ENCODE measurements at places on chromosomes 7 and 10. TPM values are rescaled to one million over a fixed set of nuclear protein-coding genes. Genes with fewer than 3 reads are reported as not detected.

Gene RPEL1
- total RNA-seq = not detected

DNA sequence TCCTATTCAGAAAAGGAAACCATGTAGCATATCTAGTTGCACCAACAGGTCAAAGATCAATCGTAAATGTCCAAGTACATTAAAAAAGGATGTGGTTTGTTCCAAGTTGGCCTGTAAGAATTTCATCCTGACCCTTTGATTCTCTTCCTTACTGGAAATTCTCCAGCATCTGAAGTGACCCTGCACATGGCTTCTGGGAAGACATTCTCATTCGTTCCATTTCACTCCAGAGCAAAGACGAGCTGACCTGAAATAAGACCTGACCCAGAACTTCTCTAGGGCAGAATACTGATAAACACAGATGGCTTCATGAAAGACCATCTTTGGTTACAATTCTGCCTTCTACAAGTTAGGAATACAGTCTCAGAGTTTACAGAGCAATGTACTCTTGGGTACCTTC, 39.8 kb downstream of the ASB4 start:
- no peak for DNase-seq

Gene RBP3
- total RNA-seq = not detected

Gene TLX1
- total RNA-seq = not detected

DNA sequence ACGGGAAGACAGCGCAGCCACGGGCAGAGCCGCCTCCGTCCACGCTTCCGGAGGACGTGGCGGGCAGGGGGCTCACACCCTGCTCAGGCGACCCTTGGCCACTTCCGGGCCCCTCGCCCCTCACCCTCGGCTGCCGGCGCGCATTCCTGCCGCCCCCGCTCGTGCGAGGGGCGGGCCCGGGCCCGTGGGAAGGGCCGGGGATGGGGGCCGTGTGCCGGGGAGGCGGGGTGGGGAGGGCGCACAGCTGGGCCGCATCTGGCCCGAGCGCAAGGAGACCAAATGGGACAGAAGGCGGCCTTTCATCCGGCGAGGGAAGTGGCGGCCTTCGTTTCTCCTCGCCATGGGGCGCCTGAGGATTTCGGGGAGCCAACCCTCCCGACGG, 846 bp upstream of the LFNG start:
- no peak for DNase-seq

DNA sequence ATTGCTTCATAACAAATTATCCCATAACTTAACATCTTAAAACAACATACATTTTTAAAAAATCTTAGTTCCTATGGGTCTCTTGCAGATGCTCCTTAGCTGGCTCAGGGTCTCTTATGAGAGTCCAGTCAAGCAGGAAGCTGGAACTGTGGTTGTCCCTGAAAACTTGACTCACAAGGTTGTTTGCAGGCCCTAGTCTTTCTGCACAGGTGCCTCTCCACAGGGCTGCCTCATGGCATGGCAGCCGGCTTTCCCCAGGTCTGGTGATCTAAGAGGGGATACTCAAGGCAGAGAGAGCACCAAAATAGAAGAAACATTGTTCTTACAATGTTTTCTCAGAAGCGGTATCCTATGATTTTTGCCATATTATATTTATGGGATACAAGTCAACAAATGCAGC, 127.1 kb downstream of the CDK14 start:
- DNase-seq = no peak

Gene ASAH2B
- 2.3 TPM for total RNA-seq

DNA sequence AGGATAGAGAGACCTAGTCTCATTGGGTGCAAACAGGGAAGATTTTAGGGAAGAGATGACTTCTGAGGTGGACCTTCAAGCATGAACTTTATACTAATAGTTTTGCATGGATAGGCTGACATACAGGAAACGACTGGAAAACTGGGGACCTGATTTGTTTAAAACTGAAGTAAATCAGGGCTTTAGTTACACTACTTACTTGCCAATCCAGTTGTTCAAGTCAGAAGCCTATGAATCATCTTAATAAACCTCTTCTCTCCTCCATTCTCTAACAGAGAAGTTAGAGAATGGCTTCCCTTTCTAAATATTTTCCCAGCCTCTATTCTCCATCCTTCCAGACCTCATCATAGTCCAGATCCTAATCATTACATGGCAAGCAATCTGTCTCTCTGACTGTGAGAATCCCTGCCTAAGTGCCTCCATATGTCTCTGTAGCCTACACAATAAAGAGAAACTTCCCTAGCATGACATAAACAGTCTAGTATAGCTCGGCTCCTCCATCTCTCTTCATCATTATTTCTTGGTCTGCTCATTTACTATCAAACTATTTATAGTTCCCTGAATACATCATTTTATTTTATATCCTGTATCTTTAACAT, 55.8 kb downstream of the PRKG1 start:
- DNase-seq = no peak

DNA sequence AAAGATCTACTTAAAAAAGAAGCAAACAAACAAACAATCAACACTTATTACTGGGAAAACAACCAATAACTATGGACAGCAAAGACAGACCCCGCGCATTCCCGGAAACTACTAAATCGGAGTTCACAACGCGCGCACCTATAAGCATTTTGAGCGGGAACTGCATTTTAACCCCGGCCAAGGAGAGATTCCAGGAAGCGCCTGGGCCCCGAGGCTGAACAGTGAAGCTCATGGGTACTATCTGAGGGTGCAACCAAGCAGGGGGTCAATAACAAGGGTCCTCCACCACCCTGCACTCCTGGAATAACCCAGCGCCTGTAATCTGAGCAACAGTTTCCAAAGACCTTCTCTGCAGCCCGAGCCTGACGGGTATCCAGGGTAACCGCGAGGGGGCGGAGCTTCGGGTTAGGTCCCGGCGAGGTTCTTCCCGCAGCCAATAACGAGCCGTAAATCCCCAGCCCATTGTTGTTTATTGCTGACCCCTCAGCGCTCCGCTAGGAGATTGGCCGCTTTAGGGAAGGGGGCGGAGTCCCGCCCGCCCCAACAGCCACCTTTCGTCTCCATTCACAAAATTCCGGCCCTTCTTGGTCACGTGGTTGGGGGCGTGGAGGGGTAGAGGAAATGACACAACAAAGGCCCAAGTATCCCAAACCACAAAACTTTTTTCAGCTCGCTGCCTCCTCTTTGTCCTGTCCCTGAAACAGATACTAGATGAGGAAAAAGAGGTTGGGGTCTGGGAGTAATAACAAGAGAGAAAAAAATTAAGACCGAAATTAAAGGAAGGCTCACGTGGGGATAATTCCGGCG, 1.7 kb upstream of the ETV1 start:
- peak; percentile 80 for DNase-seq

DNA sequence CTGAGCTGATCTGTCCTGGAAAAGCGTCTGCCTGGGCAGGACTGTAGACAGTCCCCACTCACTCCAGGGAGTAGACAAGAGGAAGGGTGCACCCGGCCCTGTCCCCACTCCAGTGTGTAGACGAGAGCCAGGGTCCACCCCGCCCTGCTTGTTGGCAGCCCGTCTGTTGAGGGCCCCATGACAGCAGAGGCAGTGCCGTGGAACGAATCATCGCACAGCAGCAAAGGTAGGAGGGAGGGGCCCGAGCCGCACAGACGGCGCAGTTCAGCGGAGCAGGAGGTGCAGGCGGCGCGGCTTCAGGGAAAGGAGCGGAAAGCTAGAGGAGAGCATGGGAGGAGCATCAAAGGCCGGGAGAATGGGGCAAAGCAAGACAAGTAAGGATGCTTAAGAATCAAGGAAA, 93.0 kb downstream of the DYNC2I1 start:
- no peak for DNase-seq

GRCh38 chr7:84218681-84219080, 24.1 kb upstream of the SEMA3A start:
- peak; percentile 31 for DNase-seq

DNA sequence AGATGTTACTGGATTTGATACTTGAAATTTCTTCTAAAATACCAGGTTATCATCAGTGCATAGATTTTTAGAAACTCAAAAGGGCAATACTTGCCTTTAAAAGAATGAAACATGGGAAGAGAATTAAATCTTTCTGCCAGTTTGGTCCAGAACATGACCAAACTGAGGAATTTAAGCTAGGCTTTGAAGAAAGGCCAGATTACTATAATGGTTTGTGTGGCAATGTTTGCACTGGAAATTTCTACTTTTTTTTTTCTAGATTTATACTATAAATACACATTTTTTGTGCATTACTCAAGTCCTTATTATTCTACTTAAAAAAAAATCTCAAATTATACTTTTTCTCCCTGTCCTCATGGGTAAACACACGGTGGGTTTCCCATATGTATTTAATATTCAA, 9.2 kb downstream of the MKX start:
- DNase-seq = no peak

DNA sequence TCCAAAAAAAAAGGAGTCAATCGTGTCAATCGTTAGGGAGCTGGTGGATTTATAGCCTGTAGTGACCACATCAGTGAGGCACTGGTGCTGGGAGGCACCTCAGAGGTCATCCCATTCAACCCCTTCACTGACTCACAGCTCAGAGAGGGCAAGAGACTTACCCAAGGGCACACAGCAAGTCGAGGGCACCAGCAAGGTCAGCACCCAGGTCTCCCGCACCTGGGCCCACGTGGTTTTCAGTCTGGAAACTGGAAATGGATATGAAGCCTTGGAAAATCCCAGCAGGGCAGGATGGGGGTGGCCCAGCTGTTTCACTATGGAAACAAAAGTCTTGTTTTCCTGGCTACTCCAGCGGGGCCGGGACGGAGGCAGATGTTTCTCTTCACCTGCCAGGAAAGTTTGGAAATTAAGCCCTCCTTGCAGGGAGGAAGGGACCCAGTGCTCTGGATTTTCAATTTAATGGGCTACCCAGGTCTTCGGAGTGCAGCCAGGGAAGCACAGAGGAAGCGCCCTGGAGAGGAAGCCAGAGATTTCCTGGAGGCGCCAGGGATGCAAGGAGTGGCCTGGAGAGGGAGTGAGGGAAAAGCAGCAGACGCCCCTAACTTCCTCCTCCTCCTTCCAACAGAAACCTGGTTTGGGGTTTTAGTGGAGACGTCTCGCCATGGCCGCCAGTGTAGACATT, 157.2 kb upstream of the TNRC18 start:
- DNase-seq = no peak

- DNase-seq = no peak
Observed at GRCh38 chr10:69632516-69633199, 2.6 kb downstream of the FAM241B start.

All from glomerular endothelial cell (primary cell).